ENCODE measurements at places on chromosomes 7 and 10.

DNA sequence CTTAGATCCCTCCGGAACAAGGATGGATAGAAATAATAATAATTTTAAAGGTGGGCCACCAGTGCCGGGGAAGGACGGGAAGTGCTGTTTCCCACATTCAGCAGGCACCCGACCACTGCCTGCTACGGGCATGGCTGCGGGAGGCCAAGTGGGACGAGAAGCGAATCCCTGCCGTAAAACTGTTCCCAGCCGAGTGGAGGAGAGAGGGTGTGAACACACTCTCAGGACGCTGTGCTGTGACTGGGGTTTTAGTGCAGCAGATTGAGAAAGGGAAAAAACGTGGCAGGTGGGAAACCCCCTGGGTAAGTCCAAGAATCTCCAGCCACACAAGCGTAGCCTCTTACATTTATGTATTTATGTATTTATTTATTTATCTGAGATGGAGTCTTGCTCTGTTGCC, 158.8 kb downstream of the DNAJB6 start:
- DNase-seq = no peak

DNA sequence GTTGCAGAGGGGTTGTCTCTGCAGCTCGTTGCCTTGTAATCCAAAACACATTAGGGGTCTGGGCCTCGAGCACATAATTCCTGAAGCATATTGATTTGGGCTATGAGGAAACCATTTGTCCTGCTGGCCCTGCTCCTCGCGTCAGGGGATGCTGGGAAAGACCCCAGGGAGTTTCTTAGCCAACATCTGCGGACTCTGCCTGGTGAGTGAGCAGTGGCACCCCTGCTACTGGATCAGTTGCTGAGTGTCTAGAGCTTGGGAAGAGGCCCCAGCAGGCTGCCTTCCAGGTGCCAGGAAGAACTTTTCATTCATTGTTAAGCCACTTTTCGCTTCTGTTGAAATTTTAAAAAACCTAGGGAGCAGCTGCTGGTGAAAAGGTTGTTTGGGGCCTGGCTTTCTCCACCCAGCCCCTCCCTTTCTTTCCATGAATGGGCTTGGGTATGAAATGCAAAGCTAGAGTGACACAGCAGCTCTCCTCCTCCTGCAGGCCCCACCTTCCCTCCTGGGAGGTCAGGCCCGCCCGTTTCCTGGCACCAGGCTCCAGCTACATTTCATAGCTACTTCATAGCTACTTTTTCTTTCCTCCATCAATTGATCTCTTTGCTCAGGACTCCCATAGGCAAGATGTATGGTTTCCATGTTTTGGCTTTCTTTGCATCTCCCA, 26.8 kb downstream of the TACR2 start:
- DNase-seq = no peak

DNA sequence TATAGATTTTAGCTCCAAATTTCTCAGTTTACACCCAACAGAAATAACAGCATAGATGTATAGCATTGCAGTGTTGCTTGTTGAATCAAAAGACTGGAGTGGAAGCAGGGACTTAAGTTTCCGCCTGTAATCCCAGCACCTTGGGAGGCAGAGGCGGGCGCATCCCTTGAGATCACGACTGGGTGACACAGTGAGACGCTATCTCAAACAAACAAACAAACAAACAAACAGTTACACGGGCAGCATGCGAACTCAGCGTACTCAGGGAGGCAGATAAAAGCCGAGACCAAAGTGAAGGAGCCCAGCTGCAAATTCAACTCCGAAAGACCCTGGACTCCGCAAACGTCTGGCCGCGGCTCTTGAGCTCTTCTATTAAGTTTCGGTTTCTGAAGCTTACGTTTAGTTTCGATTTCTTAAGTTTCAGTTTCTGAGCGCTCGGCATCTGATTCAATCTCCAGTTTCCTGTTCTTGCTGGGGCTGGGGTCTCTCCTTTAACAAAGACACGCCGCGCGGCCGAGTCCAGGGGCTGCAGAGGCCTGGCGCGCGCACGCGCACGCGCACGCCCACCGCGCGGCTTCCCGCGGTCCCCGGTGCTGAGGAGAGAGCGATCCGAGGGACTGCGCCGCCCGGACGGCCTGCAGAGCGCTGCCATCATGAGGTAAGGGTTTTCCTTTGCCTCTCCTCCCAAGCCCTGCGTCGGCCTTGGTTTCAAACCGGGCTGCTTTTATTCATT, at the start of gene IFIT5:
IFIT5 (plus strand) TSS at position 423 of the 733 bp plus-strand sequence; CDS start at position 654, 231 bp downstream.
- DNase-seq = peak; percentile 53

DNA sequence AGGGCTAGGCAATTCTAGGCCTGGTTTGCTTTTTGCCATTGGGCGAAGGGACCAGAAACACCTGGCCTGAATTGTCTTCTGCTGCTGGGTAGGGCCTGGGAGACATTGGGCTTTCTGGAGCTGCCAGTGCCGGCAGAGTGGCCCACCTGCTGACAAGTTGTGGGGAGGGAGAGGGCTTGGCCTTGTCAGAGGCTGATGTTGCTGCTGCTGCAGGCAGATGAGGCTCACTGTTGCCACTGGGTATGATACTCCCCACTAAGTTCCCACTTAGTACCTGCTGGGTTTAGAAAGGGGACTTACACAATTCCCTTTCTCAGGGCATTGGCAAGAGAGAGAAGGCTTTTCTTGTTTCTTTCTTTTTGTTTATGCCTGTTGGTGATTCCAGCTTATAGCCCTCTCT, 289.6 kb upstream of the NPVF start:
- no peak for DNase-seq

DNA sequence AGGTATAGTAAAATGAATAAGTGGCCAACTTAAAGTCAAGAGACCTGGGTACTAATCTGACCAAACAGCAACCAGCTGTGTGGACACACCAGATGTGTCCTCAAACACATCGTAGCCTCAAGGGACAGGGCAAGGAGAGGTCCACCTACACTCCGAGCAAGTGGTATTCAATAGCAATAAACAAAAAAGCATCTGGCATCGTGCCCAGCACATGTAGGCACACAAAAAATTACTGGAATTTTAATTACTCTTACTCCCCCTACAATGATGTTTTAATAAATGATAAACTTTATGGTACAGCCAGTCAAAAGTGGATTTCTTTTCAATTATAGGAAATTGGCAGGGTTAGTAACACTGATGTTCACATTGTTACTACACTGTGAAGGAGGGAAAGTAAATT, 3.5 kb upstream of the RGS10 start:
- no peak for DNase-seq

GRCh38 chr7:120941064-120941463, 9.5 kb upstream of the ING3 start:
- peak; percentile 25 for DNase-seq

DNA sequence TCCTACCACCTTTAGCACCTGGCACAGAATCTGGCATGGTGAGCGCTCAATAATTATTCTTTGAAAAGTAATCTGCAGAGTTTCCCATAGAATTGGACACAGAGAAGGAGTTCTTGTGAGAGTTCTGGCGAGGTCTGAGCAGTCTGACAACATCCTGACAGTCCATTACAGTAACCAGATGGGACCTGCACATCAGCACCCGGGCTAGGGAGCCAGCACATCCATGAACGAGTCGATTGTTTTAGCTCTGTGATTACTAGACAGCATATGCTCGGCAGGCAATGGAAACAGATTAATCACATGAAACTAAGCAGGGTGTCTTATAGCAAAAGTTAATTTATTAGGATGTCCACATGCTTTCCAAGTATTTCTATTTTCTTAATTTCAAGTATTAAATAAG, 96.7 kb downstream of the SEMA3D start:
- DNase-seq = no peak

GRCh38 chr7:16348251-16348650, 73.1 kb downstream of the CRPPA start:
- DNase-seq = no peak
